Activated T-helper 1 cell treated with anti-CD3 and anti-CD28 coated beads, Interleukin-12 subunit alpha, Interleukin-12 subunit beta, Interleukin-2, Interleukin-4 antibody, amounts not matched to agents 30 ng/mL and 10 ng/mL and 1 ng/mL, durations not matched to agents 14 hours and 24 hours and 36 hours (primary cell): ENCODE measurements at places on chromosomes 7 and 10.

GRCh38 chr10:124122211-124122610 lies 28.8 kb upstream of the CHST15 start:
- no peaks in the 10 kb centered on the region for H3K36me3 ChIP-seq
- H3K4me1 ChIP-seq: no peaks in the 10 kb centered on the region
- no peak overlapping the region for H3K4me3 ChIP-seq

DNA sequence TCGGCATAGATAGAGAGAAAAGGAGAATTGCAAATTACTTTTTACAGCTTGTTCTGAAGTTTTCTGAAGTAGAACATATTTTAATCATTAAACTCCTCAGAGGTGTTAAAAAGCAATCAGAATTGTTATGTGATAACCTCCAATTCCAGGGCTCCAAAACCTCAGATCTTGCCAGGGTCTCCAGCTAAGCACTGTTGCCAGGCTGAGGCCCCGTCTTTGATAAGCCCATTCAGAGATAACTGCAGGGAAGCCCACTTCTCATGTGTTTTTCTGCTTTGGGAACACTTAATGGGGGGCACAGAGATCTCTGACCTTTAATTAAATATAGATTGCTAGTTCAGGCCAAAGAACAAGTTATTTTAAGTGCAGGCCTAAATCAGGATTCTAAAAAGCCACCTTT lies 40.4 kb downstream of the GFRA1 start:
- H3K4me3 ChIP-seq: no peak overlapping the region
- DNase-seq: no peak
- no peaks in the 10 kb centered on the region for H3K36me3 ChIP-seq
- no peak overlapping the region for H3K27ac ChIP-seq
- no peaks in the 10 kb centered on the region for H3K27me3 ChIP-seq
- no peaks in the 10 kb centered on the region for H3K4me1 ChIP-seq

DNA sequence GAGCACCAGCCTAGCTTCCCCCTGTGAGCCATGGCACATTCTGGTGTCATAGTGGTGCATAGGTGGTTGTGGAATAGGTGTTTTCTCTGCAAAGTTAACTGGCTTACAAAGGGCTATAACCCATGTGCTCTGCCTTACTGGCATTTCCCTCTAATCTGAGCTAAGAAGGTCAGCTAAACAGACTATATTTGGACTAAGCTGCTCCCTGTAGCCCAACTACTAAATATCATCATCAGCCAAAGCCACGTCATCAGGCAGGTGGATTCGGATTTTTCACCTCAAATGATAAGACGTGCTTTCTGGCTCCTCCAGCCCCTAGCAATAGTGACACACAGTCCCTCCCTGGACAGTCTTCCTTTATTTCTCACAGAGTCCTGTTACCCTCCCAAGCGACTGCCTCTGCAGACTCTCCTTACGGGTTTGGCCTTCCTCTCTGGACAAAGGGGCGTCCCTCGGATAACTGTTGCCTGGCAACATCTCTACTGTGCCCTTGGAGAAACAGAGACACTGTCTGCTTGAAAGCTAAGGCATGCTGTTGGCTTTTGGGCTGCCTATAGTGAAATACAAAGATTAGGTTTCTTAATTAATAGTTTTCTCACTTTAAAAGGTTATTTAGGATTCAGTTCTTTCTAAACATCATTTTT lies 9.1 kb downstream of the SLC13A4 start:
- H3K4me1 ChIP-seq: no peaks in the 10 kb centered on the region
- no peak overlapping the region for H3K4me3 ChIP-seq
- no peaks in the 10 kb centered on the region for H3K36me3 ChIP-seq
- H3K27me3 ChIP-seq: peaks cover 7% of the 10 kb centered on the region
- DNase-seq: no peak

DNA sequence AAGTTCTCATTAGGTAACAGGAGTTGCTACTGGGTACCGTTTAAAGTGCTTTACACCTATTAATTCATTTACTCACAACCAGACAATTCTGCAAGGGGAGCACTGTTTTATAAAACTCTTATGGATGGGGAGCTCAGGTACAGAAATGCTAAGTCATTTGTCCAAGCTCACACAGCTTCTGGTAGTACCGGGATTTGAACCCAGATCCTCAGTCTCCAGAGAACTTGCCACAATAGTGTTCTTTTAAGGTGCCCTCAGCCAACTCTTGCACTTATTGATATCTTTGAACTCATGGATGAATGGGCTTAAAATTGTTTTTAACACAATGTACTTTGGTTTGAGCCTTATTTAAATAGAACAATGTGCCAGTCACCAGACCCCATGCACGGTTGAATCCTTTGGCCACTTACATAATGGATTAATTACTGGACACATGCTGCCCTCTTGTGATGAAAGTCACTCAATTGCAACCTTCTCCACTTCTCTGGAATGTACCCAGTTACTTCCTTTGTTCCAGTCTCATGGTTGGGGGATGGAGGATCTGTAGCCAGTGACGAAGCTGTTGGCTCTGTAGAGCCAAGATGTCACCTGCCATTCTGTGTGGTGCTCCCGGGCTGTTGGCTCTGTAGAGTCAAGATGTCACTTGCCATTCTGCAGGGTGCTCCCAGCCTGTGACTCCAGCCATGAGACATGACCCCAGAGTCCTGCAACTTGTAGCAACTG lies 65.6 kb downstream of the NOD1 start:
- H3K4me1 ChIP-seq: no peaks in the 10 kb centered on the region
- H3K36me3 ChIP-seq: no peaks in the 10 kb centered on the region
- H3K27ac ChIP-seq: no peak overlapping the region
- DNase-seq: no peak
- no peak overlapping the region for H3K4me3 ChIP-seq
- H3K27me3 ChIP-seq: no peaks in the 10 kb centered on the region

- H3K27me3 ChIP-seq: no peaks in the 10 kb centered on the region
- H3K4me3 ChIP-seq: no peak overlapping the region
- H3K4me1 ChIP-seq: no peaks in the 10 kb centered on the region
- H3K36me3 ChIP-seq: no peaks in the 10 kb centered on the region
Measured at GRCh38 chr7:157816086-157816485, 479.3 kb downstream of the DNAJB6 start.
